Activated naive CD8-positive, alpha-beta T cell treated with anti-CD3 and anti-CD28 coated beads, Interleukin-2, amount 50 U/mL, for 16 hours (primary cell): ENCODE measurements at places on chromosomes 2 and 18.

DNA sequence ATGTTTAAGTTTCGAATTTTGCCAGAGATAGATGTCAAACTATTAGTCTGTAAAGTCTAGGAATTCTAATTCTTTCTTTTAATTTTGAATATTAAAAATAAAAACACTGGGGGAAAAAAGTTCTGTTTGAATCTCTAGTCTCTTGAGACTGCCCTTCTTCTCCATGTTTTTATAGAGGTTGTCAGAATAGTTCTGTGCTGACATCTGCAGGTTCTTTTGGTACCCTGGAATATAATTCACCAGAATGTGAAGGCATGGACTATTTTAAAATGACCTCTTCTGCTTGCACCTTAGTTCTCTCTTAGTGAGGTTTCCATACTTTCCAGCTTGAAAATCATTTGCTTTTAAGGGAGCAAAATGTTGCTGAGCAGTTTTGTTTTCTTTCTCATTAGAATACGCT lies 121.0 kb upstream of the MSTN start:
- DNase-seq, result no peak

DNA sequence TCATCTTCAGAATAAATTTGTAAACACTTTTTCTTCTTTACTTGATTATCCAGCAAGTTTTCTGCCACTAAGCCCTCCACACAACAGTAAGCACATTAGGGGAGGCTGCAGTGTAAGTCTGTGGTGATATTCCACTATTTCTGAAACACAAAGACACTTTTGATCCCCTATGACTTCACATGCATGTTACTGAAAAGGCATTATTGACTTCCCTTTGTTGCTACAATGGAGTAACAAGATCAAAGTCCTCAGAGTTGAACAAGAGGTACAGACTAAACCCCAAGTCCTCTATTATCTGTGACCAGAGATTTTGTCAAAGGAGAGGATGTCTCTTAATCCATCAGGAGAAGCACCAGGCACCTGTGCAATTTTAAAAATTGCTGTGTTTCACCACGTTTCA lies 157.9 kb downstream of the CD226 start:
- DNase-seq, result no peak

DNA sequence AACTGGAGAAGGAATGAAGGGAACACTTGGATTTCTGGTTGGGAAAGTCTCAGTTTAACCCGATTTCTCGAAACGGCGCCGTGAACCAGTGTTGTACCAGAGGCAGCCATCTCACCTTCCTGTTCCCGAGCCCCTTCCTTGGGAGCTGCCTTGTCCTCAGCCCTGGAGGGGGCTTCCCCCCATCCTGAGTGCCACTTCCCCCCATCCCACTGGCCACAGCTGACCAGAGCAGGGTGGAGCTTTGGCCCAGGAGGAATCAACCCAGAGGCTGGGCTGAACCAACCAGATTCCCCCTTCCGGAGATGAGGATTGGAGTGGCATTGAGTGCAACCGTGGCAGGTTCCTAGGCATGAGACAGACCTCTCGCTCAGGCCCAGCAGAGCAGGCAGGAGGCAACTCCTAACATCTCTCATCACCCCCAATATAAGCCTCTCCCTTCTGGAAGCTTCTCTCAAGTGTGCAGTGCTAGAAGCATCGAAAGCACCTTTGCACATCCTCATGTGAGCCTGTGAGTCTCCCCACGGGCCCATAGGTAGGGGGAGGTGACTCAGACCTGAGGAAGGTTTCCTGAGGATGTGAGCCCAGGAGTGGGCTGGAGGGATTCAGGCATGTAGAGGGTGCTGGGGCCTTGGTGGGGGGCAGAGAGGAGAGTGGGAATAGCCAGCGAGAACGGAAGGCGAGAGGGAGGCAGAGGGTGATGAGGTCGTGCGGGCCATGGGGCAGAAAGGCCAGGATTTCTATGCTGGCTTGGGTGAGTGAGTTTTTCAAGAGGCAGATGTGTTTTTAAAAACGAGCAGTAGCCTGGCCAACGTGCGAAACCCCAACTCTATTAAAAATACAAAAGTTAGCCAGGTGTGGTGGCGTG lies 11.9 kb downstream of the NGEF start:
- no peak for DNase-seq

DNA sequence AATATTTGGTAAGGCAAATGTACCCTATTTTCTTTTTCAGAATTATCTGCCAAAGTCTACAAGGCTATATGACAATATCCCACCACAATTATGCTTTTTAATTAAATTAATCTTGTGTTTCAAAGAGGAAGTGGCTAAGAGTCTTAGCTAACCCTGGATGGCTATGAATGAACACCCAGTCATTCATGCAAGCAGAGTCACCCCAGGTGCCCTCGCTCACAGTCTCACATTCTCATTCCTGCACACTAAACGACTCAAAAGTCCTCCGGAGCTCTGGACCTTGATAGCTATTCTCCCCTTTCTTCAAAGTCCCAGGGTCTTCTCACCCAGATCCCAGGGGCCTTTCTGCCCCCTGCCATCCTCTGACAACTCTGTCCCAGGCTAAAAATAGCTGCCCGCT lies 42.1 kb upstream of the MRPL19 start:
- no peak for DNase-seq

DNA sequence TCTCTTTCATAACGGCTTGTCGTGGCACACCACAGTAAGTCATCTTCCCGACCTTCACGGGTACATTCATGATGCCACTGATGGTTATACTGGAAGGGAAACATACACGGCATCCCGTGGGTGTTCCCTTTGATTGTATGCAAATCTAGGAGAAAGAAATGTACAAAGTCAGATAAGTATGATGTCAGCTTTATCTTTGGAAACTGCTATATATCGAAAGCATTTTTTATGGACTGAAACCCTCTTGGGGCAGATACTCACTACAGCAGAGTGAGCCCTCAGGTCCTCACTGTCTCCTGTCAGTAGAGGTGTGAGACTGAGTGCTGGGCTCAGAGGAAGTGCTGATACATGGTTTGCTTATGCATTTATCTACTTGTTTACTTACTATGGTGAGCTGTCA lies 20.4 kb downstream of the PLA2R1 start:
- no peak for DNase-seq

- DNase-seq, result no peak
These were observed 42.9 kb downstream of the CABYR start for GRCh38 chr18:24181806-24182205.

DNA sequence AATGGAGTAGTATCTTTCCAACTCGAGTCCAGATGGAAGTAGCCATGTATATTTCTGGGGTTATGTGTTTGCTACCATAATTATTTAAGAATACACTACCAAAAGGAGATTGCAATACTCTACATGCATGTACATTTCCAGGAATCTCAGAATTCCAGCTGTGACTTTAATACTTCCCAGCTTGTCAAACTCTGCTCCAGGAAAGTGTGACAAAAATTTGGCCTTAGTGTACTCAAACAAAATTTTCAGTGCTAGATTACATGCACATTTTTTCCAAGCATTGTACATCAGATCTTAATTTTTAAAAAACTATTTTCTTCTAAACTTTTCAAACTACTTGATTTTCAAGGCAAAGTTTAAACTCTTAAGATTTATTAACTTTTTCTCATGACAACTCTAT lies 1791.6 kb downstream of the SUCLG1 start:
- DNase-seq, result no peak

DNA sequence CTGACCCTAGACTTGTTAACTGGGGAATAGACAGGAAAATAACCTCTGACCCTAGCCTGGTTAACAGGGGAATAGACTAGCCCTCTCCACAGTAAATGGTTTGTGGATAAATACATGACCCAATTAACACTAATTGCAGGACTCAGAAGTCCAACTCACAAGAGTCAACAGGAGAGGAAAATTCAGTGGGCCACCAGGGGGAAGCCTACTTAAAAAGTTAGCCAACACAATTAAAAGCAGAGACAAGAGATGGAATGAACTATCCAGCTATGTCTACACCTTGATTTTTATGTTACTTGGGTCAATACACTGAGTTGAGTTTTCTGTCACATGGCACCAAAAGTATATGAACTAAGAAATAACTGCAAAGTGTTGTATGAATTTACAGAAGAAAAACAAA lies 158.8 kb upstream of the SLC39A10 start:
- DNase-seq, result peak; percentile 15

DNA sequence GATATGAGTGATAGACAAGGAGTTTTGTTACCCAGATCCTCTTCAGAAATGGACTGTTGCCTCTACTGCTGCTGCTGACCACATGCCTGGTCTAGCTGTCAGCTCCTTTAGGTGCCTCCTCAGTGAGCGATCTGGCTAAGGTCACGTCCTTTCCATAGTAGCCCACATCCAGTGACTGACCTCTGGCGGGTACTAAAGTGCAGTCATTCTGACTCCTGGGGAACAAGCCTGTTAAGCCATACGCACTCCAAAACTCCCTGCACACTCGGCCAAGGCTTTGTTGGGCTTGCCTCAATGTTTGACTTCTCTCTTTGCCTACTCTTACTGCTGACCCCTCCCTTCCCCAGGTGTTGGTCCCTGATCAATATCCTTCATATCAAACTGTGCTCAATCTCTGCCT lies 685.2 kb downstream of the IRS1 start:
- no peak for DNase-seq

DNA sequence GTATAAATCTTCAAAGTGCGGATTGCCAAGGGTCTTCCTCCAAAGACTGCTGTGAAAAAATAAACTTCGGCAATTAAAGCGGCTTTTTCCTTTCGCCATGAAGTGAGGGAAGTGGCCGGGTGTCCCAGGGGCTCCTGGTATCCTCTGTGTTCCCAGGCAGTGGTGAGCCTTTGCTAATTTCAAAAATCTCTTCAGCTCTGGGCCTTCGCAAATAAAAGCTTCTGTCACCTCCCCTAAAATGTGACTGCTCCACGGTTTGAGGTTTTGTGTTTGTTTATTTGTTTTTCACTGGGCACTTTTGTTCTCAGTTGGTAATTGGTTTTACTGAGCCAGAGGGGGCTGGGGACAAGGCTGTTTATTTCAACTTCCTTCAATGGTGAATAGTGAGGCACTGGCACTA lies 270.1 kb upstream of the POU3F3 start:
- no peak for DNase-seq

DNA sequence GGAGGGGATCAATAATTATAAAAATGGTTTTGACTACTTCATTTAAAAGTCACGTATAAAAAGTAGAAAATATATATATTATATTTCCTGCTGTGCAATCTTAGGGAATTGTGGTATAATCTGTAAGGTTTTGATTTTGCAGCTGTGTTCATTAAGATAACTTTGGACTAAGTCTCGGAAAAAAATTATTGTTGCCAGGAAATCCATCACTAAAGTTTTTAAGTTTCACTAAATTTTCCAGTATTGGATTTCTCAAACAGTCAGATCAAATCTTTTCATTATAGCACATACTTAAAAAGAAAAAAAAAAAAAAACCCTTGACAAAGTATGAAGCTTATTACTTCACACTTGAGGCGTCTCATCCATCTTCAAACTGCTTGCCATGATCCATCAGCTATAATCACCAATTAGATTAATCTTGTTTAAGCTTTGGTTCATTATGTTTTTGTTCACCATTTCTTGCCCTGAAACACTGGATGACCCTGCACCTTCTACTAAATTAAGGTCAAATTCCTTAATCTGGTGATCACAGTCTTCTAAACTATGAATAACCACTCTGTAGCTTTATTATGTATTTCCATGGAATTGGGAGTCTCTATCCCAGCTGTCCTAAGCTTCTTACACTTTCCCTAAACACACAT lies 326.6 kb upstream of the COL3A1 start:
- no peak for DNase-seq

- no peak for DNase-seq
These were observed 25.8 kb downstream of the CIB4 start for GRCh38 chr2:26615336-26615859.

DNA sequence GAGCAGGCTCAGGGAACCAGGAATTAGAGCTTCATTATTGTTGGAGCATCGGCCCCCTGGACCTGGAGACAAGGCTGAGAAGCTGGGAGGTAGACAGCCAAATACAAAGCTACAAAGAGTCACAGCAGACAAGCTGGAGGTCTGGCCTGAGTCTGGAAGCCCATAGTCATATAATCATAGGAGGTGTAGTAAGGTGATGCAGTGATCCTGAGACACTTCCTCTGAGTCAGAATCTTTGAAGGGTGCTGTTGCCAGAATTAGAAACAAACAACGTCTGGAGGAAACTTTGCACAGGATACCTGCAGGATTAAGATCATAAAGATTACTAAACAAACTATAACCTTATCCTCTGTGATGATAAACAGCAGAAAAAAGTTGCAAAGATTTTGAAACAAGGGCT lies 213.8 kb downstream of the DSC3 start:
- DNase-seq, result no peak

GRCh38 chr2:21333684-21334083 lies 209.9 kb downstream of the TDRD15 start:
- no peak for DNase-seq

DNA sequence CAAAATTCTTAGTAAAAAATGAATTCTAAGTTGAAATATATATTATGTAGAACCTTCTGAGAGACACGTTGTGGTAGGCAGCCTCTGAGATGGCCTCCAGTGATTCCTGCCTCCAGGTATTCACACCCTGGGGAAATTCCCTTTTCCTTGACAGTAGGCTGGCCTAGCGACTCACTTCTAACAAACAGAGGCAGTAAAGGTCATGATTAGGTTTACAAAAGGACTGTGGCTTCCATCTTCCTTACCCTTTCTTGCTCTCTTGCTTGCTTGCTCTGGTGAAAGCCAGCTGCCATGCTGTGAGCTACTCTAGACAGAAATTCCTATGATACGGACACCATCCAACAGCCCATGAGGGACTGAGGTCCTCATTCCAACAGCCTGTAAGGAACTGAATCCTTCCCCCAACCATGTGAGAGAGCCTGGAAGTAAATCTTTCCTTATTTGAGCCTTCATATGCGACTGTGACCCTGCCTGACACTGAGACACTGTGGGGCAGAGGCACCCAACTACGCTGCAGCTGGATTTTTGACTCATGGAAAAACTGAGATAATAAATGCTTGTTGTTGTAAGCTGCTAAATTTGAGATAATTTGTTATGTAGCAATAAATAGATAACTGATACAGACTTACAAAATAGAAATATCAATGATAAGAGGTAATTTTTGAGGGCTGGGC lies 32.7 kb upstream of the SERTAD2 start:
- DNase-seq, result no peak

- no peak for DNase-seq
These were observed 179.5 kb downstream of the EN1 start for GRCh38 chr2:118667964-118668363.

- no peak for DNase-seq
These were observed 32.3 kb downstream of the AFF3 start for GRCh38 chr2:100109986-100110613.

DNA sequence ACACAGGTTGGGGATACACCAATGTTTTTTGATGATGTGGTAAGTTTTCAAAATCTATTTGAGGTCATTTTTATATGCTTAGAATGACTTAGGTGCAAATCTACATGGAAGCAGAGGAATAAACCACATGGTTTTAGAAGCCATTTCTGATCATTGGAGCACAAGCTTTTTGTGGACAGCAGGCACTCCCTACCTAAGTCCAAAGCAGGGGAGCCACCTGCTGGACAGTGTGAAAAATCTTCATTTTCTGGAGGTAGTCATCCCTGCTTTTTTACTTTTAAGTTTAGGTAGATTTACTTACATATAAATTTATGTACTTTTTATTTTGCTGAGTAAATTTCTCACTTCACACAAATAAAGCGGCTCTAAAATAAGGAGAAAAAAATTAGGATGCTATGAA lies 323.2 kb downstream of the PLCL1 start:
- DNase-seq, result peak; percentile 3
